Uterine smooth muscle cell (primary cell): ENCODE measurements at places on chromosomes 1 and 21. TPM values are rescaled to one million over a fixed set of nuclear protein-coding genes. Genes with fewer than 3 reads are reported as not detected.

Gene PCP4
- not detected in 2 replicates for total RNA-seq

Gene SMCP
- total RNA-seq: 0.11 TPM in 1 of 2 replicates, not detected in the other

Gene WDR47
- total RNA-seq: 18.8 and 19.6 TPM in 2 replicates

Gene BRINP2
- 0.12 and 0.22 TPM in 2 replicates for total RNA-seq

Gene ANKRD45
- total RNA-seq: under 0.01 and 1.1 TPM in 2 replicates
